Ecto neural progenitor cell (in vitro differentiated cells): ENCODE measurements at places on chromosomes 1 and 21.

GRCh38 chr1:29196863-29197589 lies 15.3 kb upstream of the SRSF4 start:
- DNase-seq: no peak

- peak; percentile 93 for DNase-seq
These were observed at the start of gene CCDC181 for GRCh38 chr1:169427081-169427641. Gene CCDC181, minus strand, starts transcription at chr1:169427474. Its CDS starts 2,547 bp downstream, at chr1:169424927.

DNA sequence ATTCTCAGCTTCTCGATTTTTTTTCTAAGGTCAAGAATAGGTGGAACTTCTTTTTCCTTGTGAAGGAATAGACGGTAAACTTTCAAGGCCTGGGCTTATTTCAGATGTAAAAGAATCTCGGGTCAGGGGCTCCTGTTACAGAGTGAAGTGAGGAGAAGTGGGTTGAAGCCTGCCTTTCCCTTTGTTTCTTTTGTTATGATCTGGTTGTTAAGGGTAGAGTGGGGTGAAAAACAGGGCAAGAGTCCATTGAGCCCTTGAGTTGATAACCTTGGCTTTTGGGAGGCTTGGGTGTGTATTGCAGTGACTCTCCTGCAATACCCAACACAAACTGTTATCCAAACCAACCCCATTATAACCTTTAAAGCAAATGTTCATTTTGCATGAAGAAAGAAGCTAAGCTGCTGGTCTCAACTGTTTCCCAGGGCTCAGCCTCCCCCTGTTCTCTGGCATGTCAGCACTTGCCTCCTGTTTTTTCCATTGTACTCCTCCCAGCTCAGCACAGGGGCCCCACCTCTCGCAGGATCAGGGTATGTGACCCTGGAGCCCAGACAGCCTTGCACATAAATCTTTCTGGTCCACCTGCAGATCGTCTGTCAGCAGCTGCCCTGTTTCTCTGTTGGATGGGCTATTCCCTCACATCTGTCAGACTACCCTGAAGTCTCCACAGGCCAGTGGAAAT lies 102.4 kb downstream of the CACHD1 start:
- DNase-seq: no peak

DNA sequence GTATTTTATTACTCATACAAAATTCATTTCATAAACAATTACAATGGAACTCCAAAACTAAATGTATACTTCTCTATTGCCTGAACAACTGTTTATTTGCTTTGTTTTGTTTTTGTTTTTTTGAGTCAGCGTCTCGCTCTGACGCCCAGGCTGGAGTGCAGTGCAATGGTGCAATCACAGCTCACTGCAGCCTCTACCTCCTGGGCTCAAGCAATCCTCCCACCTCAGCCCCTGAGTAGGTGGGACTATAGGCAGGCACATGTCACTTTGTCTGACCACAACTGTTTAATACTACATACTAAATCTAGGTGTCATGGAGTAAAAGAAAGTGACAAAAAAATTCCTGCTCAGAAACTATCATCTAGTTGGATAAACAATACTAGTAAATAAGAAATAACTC lies 49.3 kb downstream of the RAB3GAP2 start:
- DNase-seq: no peak

- DNase-seq: no peak
These were observed 16.4 kb downstream of the RUNX1 start for GRCh38 chr21:35032474-35033263.
